ENCODE measurements at places on chromosomes 4 and X.

- no peaks in the 10 kb centered on the region for H3K36me3 ChIP-seq
- no peaks in the 10 kb centered on the region for H3K27me3 ChIP-seq
- DNase-seq: no peak
Observed at GRCh38 chrX:8037593-8038348, 110.6 kb upstream of the PNPLA4 start.

GRCh38 chrX:151402719-151403390 lies 5.8 kb downstream of the VMA21 start:
- no peak overlapping the region for H3K27ac ChIP-seq
- no peaks in the 10 kb centered on the region for H3K27me3 ChIP-seq
- DNase-seq: no peak
- no peak overlapping the region for H3K4me3 ChIP-seq

GRCh38 chr4:167842487-167842886 lies 249.8 kb upstream of the ANXA10 start:
- no peak overlapping the region for H3K27ac ChIP-seq
- no peaks in the 10 kb centered on the region for H3K27me3 ChIP-seq
- no peaks in the 10 kb centered on the region for H3K36me3 ChIP-seq
- no peak overlapping the region for H3K4me3 ChIP-seq
- peaks cover 6% of the 10 kb centered on the region for H3K4me1 ChIP-seq

DNA sequence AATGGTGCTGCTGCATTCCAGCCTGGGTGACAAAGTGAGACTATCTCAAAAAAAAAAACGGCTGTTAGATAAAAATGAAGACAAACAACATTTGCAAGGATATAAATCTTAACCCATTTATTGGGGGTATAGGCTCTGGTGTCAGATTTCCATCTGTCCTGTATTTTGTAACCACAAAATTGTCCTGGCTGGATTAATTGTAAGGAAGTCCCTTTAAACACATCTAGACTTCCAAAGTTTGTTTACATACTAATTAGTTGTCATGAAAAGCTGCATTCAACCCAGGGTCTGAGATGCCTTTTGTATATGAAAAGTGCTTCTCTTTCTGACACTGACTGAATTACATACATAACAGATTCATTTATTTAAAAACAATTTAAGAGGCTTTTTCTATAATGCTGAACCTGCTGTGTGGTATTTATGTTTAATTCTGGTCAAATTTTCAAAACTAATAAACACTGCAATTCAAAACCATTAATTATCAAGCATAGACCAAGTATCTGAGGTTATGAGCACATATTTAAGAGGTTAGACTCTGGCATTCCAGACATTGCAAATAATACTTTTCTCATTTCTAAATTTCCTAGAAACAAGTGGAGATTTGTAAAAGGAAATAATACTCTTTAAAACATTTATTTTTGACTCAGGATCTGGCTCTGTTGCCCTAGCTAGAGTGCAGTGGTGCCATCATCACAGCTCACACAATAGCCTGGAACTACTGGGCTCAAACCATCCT lies 17.5 kb upstream of the UGDH start:
- no peak for DNase-seq
- no peaks in the 10 kb centered on the region for H3K27me3 ChIP-seq
- H3K4me1 ChIP-seq: peaks cover 17% of the 10 kb centered on the region
- no peak overlapping the region for H3K4me3 ChIP-seq
- peak overlapping the region; percentile 63 for H3K27ac ChIP-seq

GRCh38 chr4:48127682-48128404 lies 6.2 kb downstream of the TXK start:
- H3K4me1 ChIP-seq: peaks cover 12% of the 10 kb centered on the region
- H3K4me3 ChIP-seq: no peak overlapping the region
- no peak overlapping the region for H3K27ac ChIP-seq
- no peaks in the 10 kb centered on the region for H3K36me3 ChIP-seq
- no peaks in the 10 kb centered on the region for H3K27me3 ChIP-seq

DNA sequence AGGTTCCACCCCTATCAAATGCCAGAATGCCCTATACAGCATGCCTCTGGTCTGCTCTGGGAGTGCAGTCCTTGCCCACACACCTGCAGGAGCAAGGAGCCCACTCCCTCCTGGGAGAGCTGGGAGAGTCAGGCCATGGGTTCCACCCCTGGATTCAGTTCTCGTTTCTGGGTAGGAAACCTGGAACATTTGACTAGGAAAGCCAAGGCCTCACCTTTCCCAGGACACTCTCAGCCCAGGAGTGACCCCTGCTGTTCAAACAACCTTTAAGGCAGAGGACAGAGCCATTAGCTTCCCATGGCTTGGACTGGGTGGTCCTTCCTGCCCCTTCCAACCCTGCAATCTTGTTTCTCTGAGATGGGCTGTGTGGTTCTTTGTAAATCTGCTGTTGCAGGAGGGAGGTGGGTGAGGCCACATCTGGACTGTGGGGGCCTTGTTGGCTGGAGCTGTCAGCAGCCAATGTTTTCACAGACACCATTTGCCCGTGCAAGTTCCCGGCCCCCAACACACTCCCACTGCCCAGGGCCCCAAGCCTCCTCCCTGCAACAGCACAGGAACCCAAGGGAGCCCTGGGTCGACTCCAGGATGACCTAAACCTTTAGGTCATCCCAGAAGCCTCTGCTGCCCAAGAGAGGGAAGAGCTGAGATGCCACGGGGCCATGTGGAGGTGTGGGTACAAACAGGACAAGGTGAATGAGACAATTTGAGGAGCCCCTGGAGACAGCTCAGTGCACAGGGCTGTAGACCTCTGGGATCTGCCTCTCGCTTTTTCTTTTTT lies 104.4 kb downstream of the PJA1 start:
- H3K4me3 ChIP-seq: no peak overlapping the region
- no peaks in the 10 kb centered on the region for H3K27me3 ChIP-seq
- no peaks in the 10 kb centered on the region for H3K36me3 ChIP-seq
- DNase-seq: peak; percentile 37

DNA sequence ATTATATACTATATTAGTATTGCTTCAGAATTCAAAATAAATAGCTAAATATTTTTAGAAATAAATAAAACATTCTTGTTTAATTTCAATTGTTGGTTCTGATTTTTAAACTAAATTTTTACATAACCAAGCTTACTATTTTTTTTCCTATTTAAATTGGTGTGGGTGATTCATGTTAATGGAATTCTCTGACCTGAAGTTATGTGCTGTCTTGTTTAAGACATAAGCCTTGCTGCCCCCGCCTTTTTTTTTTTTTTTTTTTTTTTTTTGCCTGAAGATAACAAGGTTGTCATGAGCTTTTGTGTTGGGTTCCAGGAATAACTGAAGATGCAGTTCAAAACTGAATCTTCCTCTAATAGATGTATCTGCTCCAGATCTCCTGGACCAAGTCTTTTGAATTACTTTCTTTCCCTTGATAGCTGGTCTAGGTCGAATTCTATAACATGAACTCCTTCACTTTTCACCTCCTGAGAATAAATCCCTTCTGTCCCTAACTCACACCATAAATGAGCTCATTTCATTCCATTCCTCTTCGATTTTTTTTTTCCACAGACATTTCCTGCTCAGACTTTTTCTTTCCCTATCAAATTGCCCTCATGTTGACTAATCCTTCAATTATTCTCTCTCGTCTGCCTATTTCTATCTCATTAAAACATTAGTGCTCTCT lies 261.5 kb upstream of the FTHL17 start:
- no peak overlapping the region for H3K27ac ChIP-seq
- no peaks in the 10 kb centered on the region for H3K36me3 ChIP-seq
- DNase-seq: no peak
- H3K4me1 ChIP-seq: no peaks in the 10 kb centered on the region

DNA sequence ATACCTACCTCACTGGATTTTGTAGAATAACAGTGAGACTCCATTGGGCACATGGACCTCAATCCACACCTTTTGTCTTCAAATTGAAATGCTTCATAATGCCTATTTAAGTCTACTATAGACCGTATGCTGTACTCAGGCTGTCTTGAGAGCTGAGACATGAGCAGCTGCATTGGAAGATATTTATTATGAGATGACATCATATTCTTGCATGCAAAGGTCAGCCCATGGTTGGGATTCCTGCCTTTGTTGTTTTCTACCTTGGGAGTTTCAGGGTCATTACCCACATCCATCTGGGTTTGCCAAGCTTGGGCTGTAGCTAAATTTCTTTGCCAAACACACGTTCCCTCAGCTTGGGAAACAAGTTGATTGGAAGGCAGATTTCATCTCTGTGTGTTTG lies 33.2 kb upstream of the MAMLD1 start:
- no peaks in the 10 kb centered on the region for H3K36me3 ChIP-seq
- no peak for DNase-seq
- no peaks in the 10 kb centered on the region for H3K27me3 ChIP-seq
- no peak overlapping the region for H3K27ac ChIP-seq

DNA sequence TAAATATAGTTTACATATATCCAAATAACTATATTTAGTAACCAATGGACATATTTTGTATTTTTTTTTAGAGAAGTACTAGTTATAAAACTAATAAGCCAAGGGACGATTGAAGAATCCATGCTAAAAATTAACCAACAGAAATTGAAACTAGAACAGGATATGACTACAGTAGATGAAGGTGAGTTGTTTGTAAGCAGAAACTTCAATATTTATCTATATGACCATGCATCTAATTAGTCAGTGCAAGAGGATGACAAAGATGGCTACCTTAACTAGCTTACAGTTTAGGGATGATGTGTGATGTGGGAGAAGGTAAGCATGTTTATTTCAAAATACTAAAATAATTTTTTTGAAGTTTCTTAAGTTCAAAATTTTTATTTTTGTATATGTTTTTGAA lies 57.7 kb downstream of the HPGDS start:
- H3K27me3 ChIP-seq: no peaks in the 10 kb centered on the region
- H3K4me3 ChIP-seq: no peak overlapping the region
- DNase-seq: no peak
- no peaks in the 10 kb centered on the region for H3K4me1 ChIP-seq
- H3K36me3 ChIP-seq: peaks cover 58% of the 10 kb centered on the region

GRCh38 chrX:153474718-153475117 lies 4.3 kb upstream of the HAUS7 start:
- H3K36me3 ChIP-seq: no peaks in the 10 kb centered on the region
- H3K27me3 ChIP-seq: peaks cover 22% of the 10 kb centered on the region
- no peak overlapping the region for H3K4me3 ChIP-seq
- H3K4me1 ChIP-seq: no peaks in the 10 kb centered on the region
- peak; percentile 68 for DNase-seq
- no peak overlapping the region for H3K27ac ChIP-seq

- H3K4me3 ChIP-seq: no peak overlapping the region
- no peaks in the 10 kb centered on the region for H3K36me3 ChIP-seq
- no peak overlapping the region for H3K27ac ChIP-seq
- H3K4me1 ChIP-seq: no peaks in the 10 kb centered on the region
- no peaks in the 10 kb centered on the region for H3K27me3 ChIP-seq
Observed at GRCh38 chr4:75432683-75433082, 81.5 kb downstream of the RCHY1 start.

- H3K4me1 ChIP-seq: peaks cover 26% of the 10 kb centered on the region
- DNase-seq: no peak
- H3K4me3 ChIP-seq: peak overlapping the region; percentile 88
- no peaks in the 10 kb centered on the region for H3K36me3 ChIP-seq
- peaks cover 15% of the 10 kb centered on the region for H3K27me3 ChIP-seq
Observed at GRCh38 chr4:83009529-83009928, 1.1 kb downstream of the LIN54 start.

- H3K27ac ChIP-seq: no peak overlapping the region
- no peaks in the 10 kb centered on the region for H3K27me3 ChIP-seq
- peaks cover 6% of the 10 kb centered on the region for H3K4me1 ChIP-seq
- no peak overlapping the region for H3K4me3 ChIP-seq
- H3K36me3 ChIP-seq: no peaks in the 10 kb centered on the region
Observed at GRCh38 chr4:45663003-45663402, 460.9 kb downstream of the GABRG1 start.

- peak overlapping the region; percentile 91 for H3K27ac ChIP-seq
- H3K36me3 ChIP-seq: no peaks in the 10 kb centered on the region
- H3K4me3 ChIP-seq: peak overlapping the region; percentile 93
Observed at GRCh38 chr4:15653864-15654592, 1.1 kb downstream of the FBXL5 start.

DNA sequence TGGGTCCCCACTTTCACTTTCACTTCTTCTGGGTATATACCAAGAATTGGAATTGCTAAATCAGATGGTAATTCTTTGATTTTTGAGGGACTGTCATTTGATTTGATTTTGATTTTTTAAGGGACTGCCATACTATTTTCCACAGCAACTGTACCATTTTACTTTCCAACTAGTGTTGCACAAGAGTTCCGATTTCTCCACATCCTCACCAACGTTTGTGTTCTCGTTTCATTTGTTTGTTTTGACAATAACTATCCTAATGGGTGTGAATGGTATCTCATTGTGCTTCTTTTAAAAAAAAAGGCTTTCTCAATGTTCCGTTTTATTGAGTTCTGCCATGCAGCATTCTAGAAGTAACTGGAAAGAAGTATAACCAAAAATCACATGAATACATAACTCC lies 62.6 kb downstream of the C4orf46 start:
- H3K4me3 ChIP-seq: no peak overlapping the region
- DNase-seq: no peak
- H3K4me1 ChIP-seq: no peaks in the 10 kb centered on the region
- H3K27me3 ChIP-seq: no peaks in the 10 kb centered on the region
- no peaks in the 10 kb centered on the region for H3K36me3 ChIP-seq

- H3K4me1 ChIP-seq: no peaks in the 10 kb centered on the region
- no peaks in the 10 kb centered on the region for H3K27me3 ChIP-seq
- H3K27ac ChIP-seq: no peak overlapping the region
- H3K36me3 ChIP-seq: no peaks in the 10 kb centered on the region
- no peak overlapping the region for H3K4me3 ChIP-seq
- peak; percentile 78 for DNase-seq
Observed at GRCh38 chrX:43949669-43950068, 23.5 kb downstream of the NDP start.

- no peak for DNase-seq
- H3K27me3 ChIP-seq: no peaks in the 10 kb centered on the region
- no peak overlapping the region for H3K4me3 ChIP-seq
- H3K27ac ChIP-seq: no peak overlapping the region
Observed at GRCh38 chrX:135480076-135480475, 40.4 kb upstream of the INTS6L start.

- no peak overlapping the region for H3K4me3 ChIP-seq
- H3K27me3 ChIP-seq: no peaks in the 10 kb centered on the region
- H3K4me1 ChIP-seq: no peaks in the 10 kb centered on the region
- no peak overlapping the region for H3K27ac ChIP-seq
Observed at GRCh38 chr4:187666034-187666433, 329.5 kb upstream of the ZFP42 start.

DNA sequence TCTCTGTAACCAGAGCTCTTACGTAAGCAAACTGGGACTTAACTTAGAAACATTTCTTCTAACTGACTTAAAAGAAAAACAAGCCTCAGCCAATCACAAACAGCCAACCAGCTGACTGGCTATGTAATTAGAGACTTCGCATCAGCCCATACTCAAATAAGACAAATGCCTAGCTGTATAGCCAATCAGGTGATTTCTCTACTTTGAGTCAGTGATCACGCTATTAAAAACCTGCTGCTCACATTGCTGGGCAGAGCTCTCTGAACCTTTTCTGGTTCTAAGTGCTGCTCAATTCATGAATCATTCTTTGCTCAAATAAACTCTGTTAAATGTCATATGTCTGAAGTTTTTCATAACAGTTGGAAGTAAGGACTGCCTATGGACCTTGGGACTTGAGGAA lies 9.9 kb upstream of the SMIM10L2A start:
- H3K4me1 ChIP-seq: peaks cover 12% of the 10 kb centered on the region
- H3K27ac ChIP-seq: no peak overlapping the region
- no peaks in the 10 kb centered on the region for H3K36me3 ChIP-seq
- no peak overlapping the region for H3K4me3 ChIP-seq

- no peak for DNase-seq
- no peak overlapping the region for H3K4me3 ChIP-seq
- H3K27ac ChIP-seq: no peak overlapping the region
- H3K36me3 ChIP-seq: no peaks in the 10 kb centered on the region
- no peaks in the 10 kb centered on the region for H3K4me1 ChIP-seq
Observed at GRCh38 chrX:153773741-153774575, 6.9 kb upstream of the SRPK3 start.

All from neural progenitor cell (in vitro differentiated cells).